Stimulated activated naive CD4-positive, alpha-beta T cell treated with Interleukin-2 at 50 U/mL for 16 hours (primary cell): ENCODE measurements at places on chromosomes 4 and X.

- no peak for DNase-seq
These were observed 54.4 kb upstream of the ACTRT1 start for GRCh38 chrX:128106630-128107029.

DNA sequence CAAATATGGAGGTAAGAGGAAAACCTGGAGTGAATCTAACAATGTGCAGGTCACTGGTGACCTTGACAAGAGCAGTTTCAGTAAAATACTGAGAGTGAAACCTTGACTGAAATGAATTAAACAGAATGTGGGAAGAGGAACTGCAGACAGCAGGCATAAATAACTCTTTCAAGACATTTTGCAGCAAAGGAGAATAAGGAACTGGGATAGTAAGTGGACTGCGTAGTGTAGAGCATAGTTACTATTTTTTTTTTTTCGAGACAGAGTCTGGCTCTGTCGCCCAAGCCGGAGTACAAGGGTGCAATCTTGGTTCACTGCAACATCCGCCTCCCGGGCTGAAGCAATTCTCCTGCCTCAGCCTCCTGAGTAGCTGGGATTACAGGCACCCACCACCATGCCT is 24.0 kb downstream of the RBMX start:
- DNase-seq: no peak

DNA sequence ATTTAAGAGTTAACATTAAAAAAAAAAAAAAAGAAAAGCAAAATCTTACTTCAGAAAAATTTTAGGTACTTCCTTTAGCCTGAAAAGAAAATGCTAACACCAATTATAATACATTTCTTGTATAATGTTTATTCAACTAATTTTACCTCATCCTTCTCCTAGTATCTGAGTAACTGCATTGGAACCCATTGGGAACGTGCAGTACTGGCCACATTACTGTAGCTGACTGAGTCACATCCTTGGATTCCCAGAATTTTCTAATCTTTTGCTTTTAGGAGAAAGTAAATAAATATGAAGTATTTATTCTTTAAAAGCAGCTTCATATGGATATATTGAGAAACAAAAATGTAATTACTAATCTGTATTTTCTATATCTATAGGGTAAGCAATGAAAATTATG is 82.6 kb upstream of the SLITRK2 start:
- no peak for DNase-seq

GRCh38 chr4:34972189-34972588 is 1272.1 kb downstream of the ARAP2 start:
- no peak for DNase-seq

DNA sequence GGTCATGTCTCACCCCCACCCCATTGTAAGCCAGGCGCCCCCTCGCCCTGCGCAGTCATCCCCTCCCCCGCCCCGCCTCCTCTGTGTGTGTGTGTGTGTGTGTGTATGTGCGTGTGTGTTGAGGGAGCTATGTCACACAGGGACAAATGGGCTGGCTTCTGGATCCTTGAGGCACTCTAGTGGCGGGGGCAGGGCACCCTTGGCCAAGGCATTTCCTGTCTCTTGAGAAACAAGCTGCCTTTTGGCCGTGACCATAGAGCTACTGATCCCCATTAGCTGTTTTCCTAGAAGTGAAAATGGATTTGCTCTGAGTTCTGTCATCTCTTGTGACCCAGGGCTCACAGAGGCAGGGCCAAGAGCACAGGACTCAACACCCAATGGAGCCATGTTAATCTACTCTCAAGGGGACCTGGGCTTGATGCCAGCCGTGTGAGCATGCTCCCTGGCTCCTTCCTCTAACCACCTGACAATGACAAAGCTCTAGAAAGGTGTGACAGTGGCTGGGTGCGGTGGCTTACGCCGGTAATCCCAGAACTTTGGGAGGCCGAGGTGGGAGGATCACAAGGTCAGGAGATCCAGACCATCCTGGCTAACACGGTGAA is 162.5 kb upstream of the BCOR start:
- DNase-seq: no peak

- DNase-seq: no peak
These were observed 6.1 kb upstream of the ACOT9 start for GRCh38 chrX:23749129-23749528.

GRCh38 chr4:123599061-123599919 is 202.7 kb downstream of the SPRY1 start:
- DNase-seq: no peak

DNA sequence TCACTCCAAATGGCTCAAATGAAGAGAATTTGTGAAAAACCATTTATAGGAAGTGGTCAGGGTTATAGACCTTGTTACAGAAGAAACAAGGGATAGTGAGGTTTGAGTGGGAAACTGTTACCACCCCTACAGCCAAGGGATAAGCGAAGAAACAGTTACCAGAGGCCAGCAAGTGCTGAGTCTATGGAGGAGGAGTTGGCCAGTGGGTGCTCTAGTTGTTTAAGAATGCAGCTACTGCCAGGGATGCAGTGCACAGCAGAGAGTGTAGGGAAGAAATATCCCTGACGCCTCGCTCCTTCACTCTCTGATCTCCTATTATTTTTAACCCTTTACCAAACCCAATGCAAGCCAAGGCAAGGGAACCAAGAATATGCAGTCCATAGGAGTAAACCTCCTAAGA is 15.2 kb upstream of the SYTL4 start:
- DNase-seq: no peak
